ENCODE measurements at places on chromosomes 4 and X. TPM values are rescaled to one million over a fixed set of nuclear protein-coding genes. Genes with fewer than 3 reads are reported as not detected.

The TBC1D14 gene
- total RNA-seq, result 19.4 TPM

The FATE1 gene
- total RNA-seq, result not detected

The MEPE gene
- total RNA-seq, result not detected

The IQCM gene
- not detected for total RNA-seq

The ABCB7 gene
- 33.6 TPM for total RNA-seq

The H2BW1 gene
- total RNA-seq, result not detected

The OCIAD2 gene
- 6.1 TPM for total RNA-seq

The RIPPLY1 gene
- total RNA-seq, result not detected

The HSFX2 gene
- total RNA-seq, result 0.68 TPM

The SSX3 gene
- not detected for total RNA-seq

The FAAH2 gene
- total RNA-seq, result not detected

The PHOX2B gene
- not detected for total RNA-seq

The GYG2 gene
- total RNA-seq, result 7.7 TPM

The LUZP4 gene
- total RNA-seq, result not detected

The HOPX gene
- total RNA-seq, result not detected

The PCYT1B gene
- 1.1 TPM for total RNA-seq

The PNPLA4 gene
- 18.0 TPM for total RNA-seq
